ENCODE measurements at places on chromosomes 16 and 17.
A peak's percentile ranks its signal among the peaks of the same experiment; 100 is the strongest.

GRCh38 chr17:28907709-28908475 is 5.0 kb upstream of the DHRS13 start:
- no peak for DNase-seq

DNA sequence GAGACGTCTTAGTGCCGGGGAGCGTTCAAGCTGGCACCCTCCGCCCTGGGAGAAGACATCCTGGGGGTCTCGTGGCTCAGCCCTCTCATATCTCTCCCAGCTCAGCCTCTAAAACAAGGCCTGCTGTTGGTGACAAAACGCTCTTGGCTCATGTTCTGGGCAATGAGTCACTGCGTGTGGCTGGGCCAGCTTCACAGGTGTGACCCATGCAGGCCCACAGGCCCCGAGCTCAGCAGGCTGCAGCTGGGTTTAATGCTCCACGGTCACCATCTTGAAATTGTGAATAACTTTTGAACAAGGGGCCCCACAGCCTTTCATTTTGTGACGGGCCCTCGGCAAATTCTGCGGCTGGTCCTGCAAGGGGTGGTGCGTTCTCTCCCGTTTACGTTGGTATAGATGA is 22.4 kb downstream of the GAA start:
- no peak for DNase-seq

DNA sequence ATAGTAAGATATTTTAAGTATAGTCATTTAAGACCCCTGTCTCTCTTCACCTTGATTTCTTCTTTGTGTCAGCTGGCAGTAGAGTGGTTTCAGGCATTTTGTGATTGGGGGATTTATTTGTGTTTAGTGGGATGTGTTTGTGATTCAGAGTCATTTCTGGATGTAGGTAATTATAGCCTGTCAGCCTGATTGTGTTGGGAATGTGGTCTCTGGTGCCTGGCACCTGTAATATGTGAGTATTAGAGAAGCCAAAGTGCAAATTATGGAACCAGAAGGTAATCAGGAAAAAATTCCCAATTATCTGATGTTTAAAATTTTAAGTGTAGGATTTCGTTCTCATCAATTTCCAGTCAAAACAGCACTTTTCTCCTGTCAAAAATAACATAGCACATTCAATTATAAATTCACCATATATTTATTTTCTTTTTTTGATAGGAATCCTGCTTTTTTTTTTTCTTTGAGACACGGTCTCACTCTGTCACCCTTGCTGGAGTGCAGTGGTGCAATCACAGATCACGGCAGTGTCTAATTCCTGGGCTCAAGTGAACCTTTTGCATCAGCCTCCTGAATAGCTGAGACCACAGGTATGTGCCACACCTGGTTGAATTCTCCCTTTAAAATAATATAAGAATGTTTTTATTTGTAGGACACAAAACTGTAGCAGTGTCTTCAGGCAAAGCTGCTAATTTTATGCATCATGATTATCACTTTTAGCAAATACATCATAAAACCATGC is 42.7 kb downstream of the ATF7IP2 start:
- no peak for DNase-seq

- DNase-seq: peak; percentile 25
These were observed 747 bp downstream of the ATXN7L3 start for GRCh38 chr17:44198721-44199552.

DNA sequence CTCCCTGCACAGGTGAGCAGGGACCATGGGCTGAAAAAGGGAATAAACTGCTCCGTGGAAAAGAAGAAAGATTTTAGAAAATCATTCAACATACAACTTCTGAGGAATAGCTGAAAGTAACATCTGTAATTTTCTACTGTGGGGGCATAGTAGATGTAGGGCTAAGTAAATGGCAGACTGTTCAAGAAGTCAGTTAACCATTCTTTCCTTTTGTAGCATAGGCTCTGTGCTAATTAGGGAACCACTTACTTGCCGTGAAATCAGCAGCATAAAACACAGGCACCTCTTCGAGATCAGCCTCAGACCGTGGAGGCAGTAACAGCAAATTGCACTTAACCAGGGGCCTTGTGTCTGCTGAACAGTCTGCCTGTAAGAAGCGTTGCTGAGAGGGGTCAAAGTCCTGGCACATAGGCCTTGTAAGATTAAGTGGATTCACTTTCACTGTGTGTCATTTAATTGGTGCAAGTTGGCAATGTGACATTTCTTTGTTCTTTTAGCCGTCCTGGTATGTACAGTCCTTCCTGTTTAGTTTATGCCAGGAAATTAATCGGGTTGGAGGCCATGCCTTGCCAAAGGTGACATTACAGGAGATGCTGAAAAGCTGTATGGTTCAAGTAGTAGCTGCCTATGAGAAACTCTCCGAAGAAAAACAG is 10.4 kb downstream of the COG1 start:
- no peak for DNase-seq

- DNase-seq: no peak
These were observed 303.4 kb downstream of the SLC39A11 start for GRCh38 chr17:72788950-72789585.

DNA sequence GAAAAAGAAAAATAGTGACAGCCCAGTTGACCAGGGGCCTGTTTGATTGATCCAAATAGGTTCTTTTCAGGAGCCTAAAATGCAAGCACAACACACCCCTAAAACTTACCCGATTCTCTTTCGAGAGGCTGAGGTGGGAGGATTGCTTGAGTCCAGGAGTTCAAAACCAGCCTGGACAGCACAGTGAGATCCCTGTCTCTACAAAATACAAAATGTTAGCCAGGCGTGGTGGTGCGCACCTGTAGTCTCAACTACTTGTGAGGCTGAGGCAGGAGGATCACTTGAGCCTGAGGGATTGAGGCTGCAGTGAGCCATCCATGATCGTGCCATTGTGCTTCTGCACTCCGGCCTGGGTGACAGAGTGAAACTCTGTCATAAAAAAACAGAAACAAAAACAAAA is 1.5 kb upstream of the KIF19 start:
- no peak for DNase-seq

DNA sequence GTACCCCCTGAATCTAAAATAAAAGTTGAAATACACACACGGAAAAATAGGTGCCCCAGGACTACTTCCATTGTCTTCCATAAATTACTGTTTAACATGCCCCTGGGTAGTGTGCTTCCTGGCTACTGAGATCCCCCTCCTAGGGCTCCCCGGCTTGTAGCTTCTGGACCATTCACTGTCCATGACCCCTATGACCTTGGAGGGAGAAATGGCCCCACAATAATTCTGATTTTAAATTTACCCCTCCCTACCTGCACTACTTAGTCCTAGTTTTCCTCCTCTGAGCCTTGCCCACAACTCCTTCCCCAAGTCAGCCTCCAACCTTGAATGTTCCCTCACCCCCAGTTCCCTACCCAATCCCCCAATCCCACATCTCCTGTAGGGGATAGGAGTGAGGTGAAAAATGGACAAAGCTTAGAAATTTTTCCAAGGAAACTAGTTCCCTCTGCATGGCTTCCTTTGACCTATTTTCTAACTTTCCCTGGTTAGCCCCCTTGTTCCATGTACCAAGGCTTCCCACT is 9.5 kb upstream of the MSL1 start:
- no peak for DNase-seq

DNA sequence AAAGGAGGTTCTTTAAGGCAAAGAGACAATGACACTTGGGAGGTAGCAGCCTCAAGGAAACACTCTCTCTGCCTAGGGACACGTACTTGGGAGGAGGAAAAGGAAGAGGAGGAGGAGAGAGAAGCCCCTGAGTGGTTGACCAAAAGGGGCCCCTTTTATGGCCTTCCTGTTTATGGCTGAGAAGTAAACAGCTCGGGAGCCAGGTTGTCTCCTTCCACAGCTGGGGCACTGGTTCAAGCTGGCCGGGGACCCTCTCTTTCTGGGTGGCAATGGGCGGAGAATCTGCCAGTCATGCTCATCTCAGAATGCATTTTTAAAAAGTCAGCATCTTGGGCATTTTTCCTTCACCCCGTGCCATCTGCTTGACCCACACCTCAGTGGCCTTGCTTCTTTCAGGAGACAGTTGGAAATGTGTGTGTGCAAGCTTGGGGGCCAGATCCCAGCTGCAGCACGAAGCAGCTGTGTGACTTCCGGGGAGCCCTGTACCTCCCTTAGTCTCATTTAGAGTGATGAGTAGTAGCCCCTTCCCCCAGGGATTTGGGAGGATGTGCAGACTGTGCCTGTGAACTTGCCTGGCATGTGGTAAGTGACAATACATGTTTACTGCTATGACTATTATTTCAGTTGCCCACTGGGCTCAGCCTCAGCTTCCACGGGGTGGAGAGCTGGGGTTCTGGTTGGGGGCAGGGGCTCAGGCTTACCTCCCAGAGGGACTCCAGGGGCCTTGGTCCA is 33.8 kb upstream of the SALL1 start:
- DNase-seq: no peak

GRCh38 chr17:1545618-1546017 is 17.0 kb downstream of the PITPNA start:
- DNase-seq: no peak
